Upper lobe of left lung (tissue), 6 donors: ENCODE measurements at places on chromosomes 12 and 14.

DNA sequence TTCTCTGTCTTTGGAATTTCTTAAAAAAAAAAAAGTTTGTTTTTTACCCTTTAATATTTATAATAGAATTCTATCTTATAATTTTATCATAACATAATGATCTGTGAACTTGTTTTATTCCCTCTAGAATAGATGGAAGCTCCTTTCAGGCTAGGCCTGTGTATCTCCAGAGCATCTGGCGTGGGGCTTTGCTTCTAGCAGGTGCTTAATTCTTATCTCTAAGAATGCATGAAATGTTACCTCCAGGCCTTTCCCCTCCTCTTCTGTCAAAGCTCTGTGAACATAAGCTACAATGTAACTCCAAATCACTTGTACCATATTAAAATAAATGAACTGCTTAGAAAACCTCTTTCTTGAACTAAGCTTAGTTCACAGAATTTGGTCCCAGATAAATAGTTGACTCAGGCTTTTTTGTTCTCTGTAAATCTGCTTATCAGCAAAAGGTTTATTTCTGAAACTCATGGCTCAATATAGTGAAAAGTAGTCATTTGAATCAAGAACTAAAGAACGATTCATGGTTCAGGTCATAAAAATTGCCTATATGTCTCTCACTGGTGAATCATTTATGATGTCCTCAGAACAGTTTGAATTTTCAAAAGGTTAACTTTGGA lies 407.1 kb downstream of the TRHDE start:
- no peak for DNase-seq

GRCh38 chr14:85528080-85528896 lies 1.7 kb upstream of the FLRT2 start:
- no peak for DNase-seq

- DNase-seq = no peak
Measured at GRCh38 chr14:52412426-52412825, 98.3 kb downstream of the PTGER2 start.

DNA sequence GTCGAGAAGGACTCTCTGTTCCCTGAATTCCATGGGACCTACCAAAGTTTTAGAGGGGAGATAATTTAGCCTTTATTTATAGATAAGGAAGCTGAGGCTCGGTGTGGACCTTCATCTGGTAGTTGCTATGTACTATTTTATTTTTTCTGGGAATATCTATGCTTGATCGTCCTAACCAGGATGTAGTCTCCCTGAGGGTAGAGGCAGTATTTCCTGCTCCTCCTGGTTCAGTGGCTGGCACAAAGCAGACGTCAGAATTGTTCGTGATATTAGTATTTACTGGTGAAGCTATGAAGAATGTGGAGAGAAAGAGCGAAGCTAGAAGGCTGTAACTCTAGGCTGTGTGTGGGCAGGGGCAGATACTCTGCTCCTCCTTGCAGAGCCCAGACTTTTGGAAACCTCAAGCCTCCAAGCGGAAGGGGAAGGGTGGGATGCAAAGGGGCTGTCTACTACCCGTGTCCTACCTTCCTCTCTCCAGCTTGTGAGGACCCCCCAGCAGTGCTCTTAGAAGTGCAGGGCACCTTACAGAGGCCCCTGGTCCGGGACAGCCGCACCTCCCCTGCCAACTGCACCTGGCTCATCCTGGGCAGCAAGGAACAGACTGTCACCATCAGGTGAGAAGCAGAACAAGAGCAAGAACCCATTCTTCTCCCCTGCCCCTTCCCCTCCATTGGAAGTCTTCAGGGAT lies 1.4 kb downstream of the LRP10 start:
- no peak for DNase-seq

DNA sequence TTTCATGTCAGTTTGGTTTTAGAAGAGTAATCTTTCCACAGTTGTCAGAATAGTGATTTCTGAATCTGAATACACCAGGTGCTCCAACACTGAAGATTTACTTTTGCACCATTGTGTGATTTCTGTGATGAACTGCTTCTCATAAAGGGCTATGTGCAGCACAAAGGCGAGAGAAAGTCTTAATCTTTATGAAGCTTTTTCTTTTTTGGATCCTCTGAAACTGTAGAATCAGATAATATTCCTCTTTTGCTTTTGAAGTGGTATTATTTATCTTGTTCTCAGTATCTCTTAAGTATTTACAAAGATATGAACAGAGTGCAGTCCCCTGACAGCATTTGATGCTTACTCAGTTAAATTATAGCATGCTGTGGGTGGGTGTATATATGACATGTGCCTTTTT lies 207.8 kb downstream of the NAV3 start:
- no peak for DNase-seq

- no peak for DNase-seq
Measured at GRCh38 chr14:41167040-41167439, 439.6 kb upstream of the LRFN5 start.
